ENCODE measurements at places on chromosomes 2 and 18. TPM values are rescaled to one million over a fixed set of nuclear protein-coding genes. Genes with fewer than 3 reads are reported as not detected.

DNA sequence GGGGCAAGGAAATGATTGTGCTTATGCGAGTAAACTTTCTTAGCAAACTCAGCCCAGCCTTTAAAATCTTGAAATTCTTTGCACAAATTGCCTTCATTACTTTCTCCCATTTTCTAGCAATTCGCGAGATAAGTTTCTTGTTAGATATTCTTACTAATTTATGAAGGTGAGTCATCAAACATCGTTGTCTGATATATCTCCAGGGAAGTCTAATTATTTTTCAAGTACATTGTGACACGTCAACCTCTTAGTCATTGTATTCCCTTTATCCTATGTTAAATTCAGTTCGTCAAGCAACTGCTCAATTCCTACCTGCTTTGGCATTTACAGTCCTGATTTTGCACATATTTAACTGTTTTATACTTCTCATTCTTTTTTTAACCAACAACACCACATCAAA lies 854.5 kb upstream of the CRIM1 start:
- DNase-seq: no peak

DNA sequence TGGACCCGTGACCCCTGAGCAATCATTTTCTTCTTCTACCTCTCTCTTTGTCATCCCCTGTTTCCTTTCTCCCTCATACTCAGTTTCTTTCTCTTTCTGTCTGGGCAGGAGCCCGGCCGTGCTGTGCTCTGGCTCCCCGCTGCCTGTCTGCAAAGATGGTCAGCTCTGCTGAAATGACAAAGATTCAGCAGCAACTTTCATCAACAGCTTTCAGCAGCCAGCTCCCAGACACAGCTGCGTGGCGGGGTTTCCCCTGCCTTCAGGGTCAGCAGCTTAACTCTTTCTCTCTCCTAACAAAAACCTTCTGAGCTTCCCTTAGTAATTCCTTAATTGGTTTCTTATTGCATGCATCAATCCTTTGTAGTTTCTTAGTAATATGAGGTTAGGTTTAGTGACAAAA lies 1234.4 kb downstream of the CNTNAP5 start:
- no peak for DNase-seq

DNA sequence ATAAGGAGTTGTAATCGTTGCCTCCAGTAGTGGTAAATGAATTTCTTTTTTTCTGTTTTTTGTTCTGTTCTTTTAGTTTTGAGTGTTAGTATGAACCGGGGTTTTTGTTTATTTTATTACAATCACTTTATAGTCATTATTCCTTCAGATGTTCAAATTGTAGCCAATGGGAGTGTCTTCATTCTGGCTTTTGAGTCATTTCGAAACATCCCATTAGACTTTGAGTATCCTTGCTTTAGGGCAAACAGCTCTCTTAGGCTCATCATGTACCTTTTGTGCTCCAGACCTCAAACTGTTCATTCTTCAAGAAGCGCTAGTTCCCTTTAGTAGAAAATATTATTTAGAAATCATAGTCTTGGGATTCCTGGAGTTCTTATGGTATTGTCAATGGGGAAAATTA lies 54.2 kb upstream of the PAX3 start:
- no peak for DNase-seq

GRCh38 chr2:44075541-44075940 lies 79.8 kb upstream of the LRPPRC start:
- no peak for DNase-seq

DNA sequence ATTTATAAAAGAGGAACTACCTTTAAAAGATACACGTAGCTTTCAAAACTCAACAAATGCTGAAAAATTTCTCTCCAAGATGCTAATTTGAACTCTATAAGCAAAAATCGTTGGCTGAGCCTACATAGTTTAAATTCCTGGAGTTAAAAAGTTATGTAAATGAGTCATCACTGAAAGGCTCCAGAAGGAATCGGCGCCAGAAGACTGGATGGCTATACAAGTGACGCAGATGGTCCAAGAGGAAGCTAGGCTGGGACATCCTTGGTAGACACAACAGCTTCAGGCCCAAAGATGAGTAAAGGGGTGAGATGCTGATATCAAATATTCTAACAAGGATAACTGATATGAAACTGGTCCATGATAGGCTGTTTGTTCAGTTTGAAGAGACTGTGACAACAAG lies 22.8 kb upstream of the DNAH6 start:
- DNase-seq: no peak

DNA sequence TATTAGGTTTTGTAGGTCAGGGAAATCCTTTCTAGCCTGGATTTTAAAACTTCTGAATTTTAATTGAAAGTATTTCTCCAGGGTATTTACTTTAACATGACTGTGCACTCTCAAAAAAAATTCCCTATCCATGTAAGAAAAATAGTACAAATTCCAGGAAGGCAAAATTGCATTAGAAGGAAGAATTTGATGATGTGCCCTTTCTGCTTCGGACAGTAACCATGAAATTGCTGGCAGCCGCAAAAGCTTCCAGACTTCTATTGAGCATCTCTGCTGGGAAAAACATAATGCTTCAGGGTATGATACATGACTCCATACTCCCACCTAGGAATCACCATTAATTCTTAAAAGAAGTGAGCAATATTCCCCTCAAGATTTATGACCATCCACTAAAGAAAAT lies 17.2 kb upstream of the KLF7 start:
- DNase-seq: no peak

DNA sequence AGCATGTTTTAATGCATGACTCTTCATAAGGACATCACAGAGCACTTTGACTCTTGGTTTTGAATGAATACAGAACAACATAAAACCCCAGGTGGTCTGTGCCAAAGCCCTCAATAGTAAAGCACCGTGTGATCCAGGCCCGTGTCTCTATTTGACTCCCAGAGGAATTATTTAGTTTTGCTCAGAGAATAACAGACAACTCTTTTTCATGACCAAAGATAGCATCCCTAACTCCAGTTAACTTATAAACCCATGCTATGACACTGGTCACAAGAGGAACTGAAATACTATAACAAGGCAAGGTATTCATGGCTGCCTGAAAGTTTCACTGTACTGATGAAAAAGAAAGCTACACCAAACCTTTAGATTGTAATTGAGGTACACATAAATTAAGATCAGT lies 128.4 kb downstream of the IKZF2 start:
- no peak for DNase-seq

DNA sequence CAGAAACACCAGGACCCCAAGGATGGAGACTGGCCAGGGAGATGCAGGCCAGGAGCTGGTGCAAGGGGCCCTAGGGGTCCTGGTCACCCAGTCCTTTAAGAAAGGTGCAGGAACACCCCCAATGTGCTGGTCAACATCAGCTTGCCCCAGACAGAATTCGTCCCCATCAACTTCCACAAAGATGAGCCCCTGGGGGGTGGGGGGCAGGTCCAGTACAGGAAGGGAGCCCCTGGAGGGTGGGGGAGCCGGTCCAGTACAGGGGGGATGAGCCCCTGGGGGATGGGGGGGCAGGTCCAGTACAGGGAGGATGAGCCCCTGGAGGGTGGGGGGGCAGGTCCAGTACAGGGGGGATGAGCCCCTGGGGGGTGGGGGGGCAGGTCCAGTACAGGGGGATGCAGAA lies 160.7 kb upstream of the SALL3 start:
- peak; percentile 9 for DNase-seq

- DNase-seq: no peak
Measured at GRCh38 chr18:56649996-56650395, 1.2 kb upstream of the WDR7 start.

GRCh38 chr2:17544256-17544655 lies 3.8 kb downstream of the VSNL1 start:
- DNase-seq: no peak

DNA sequence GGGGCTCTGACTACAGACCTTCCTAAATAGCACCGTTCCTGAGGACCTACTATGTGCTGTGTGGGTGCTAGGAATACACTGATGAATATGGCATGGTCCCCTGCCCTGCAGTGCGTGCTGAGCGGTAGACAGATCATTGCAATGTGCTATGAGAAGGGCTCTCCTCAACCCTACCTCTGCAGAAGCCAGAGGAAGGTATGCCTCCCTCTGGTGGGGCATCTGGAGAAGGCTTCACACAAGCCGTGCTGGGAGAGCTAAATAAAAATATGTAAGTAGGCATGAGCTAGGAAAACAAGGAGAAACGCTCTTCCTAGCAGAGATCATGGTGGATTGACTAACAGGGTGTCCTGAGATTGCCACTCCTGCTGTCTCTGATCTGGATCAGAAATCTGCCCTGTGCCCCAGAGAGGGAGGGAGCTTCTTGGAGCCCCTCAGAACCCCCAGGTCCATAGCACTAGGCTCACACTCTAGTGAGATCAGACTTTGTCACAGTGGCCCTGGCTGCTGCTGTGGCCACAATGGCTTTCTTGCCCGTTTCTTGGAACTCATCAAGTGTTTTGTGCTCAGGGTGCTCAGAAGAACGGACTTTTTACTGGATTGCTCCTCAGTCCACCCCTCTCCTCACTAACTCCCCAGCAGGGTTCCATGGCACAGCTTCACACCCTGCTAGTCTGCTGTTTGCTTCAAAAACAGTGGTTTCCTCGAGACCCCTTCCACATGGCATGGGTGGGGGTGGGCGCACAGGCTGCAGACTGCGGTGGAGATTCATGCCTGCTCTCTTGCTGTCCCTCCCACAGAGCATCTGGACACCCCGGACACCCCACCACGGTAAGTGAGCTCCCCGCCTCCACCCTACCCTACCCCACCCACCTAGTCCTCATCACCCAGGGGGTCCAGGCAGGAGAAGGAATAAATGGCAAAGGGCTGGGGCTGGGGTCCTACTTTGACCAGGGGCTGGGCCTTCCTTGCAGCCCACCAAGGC lies 14.2 kb downstream of the SIGLEC15 start:
- no peak for DNase-seq

- DNase-seq: no peak
Measured at GRCh38 chr2:173860082-173860481, 105.1 kb downstream of the SP3 start.

Gene PROM2
- 27.4 TPM for total RNA-seq

Gene KIF1A
- total RNA-seq: 1.9 TPM
